Stimulated activated CD4-positive, alpha-beta T cell treated with anti-CD3 and anti-CD28 coated beads, Interleukin-15, amount 100 ng/mL, for 1 hour (primary cell): ENCODE measurements at places on chromosomes 3 and 15.

- DNase-seq, result no peak
Measured at GRCh38 chr15:95485367-95485766, 845.1 kb upstream of the NR2F2 start.

- DNase-seq, result no peak
Measured at GRCh38 chr3:14401692-14402303, 608 bp upstream of the SLC6A6 start.

- no peak for DNase-seq
Measured at GRCh38 chr15:101451266-101451799, 38.2 kb downstream of the PCSK6 start.

DNA sequence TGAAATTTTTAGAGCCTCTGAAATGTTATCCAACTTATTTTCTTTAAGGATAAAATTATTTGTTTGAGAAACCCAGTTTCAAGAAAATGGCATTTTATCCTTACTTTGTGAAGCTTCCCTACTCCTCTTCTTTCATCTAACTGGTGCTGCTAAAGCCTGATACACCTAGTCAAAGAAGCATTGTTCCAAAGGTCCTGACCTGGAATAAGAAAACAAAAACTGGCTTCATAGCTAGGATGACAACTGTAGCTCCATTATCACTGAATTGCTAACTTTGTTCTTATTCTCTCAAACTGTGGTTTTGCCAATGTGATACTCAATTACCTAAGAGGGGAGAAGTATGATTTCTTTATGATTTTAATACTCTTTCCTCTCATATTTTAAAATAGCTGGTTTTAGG, 27.6 kb upstream of the ATP2C1 start:
- DNase-seq, result no peak

DNA sequence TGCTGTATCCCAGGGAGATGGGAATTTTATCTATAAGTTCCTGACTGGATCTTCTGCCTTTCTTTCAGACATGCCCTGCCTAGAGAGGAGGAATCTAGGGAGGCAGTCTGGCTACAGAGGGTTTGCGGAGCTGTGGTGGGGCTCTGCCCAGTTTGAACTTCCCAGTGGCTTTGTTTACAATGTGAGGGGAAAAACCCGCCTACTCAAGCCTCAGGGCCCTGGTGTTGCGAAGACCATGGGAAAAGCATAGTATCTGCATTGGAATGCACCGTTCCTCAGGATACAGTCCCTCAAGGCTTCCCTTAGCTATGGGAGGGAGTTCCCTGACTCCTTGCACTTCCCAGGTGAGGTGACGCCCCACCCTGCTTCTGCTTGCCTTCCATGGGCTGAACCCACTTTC, 168.7 kb downstream of the TMEM108 start:
- no peak for DNase-seq

DNA sequence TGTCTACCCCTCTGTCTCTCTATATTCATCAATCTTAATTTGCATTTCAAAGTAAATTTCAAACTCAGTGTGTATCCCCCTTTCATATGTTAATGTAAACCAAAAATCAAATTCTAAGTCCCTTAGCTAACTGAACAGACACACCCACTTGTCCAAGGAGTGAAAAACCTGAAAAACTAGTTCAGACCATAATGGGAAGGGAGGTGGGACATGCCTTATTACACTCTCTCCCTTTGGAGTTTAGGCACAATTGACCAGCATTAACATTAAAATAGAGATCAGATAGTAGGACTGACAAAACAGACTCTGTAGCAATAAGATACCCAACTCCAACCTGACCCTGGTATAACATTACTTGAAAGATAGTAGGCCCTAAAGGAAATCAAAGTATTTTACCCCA, 247.7 kb upstream of the GADL1 start:
- DNase-seq, result no peak

- no peak for DNase-seq
Measured at GRCh38 chr3:61369678-61370077, 118.4 kb upstream of the FHIT start.

DNA sequence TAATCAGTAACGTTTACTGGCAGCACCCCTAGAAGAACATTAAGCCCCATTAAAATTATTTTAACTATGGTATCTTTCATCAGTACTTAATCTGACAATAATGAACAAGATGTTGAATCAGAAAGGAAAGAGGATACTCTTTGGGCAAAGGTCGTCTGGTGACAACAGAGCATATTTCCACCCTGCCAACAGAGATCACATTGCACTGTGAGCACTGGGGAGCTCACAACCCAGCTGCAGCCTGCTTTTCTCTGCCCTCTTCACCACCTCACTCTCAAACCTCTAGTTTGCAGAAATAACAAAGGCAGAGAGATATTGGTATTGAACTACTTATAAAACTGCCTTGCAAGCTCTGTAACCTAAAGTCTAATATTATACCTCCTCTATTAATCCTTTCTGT, 130.0 kb downstream of the FBN1 start:
- no peak for DNase-seq

DNA sequence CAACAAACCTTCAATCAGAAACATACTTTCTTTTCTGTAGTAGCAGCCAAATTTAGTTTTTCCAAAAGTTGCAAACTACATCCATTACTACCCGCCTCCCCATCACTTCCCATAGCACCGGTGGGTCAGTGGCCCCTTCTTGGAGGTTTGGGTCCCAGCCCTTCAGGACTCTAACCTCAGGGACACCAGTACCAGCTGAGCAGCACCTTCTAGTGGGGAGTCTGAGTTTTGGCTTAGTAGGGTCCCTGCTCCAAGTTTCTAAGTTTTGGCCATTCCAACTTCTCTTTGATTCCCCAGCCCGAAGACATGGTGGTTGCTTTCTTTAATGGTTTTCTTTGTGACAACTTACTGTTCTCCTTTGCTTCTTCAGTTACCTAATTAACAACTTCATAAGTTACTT, 160.6 kb downstream of the ECT2 start:
- DNase-seq, result no peak

DNA sequence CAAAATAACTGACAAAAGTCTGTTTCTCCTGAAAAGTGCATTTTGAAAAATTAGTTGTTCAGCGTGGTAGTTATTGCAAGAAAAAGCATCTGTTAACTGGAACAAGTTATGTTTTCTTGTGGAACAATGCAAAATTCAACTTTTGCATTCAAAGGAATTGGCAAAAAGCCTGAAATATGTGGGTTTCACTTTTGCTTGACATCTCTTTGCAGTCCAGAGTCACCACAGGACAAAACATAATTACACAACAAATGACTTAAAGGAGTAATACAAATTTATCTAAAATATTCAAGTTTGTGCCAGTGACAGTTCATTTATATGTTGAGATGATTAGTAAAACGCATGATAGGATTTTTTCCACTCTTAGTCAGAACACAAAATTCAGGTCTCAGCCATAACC, 96.3 kb upstream of the P2RY1 start:
- DNase-seq, result no peak

GRCh38 chr15:78004222-78004727, 73.2 kb downstream of the TBC1D2B start:
- no peak for DNase-seq

- no peak for DNase-seq
Measured at GRCh38 chr15:89766357-89767311, 9.5 kb upstream of the MESP2 start.

DNA sequence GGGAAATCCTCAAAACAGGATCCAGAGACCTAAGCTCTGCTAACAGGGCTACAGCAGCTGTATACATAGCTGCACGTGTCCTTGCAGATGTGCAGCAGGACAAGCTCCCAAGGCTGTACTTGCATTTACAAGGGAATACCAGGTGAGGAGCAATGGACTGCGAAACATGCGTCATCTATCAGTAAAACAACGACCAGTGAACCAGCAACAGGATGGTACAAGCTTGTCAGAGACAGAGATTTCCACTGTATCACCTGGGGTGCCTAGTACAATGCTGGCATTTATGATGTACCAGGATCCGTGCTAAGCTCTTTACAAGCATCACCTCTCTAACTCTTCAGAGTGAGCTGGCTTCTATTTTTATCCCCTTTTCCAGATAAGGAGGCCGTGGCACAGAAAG, 227.3 kb downstream of the FOXP1 start:
- no peak for DNase-seq

- DNase-seq, result no peak
Measured at GRCh38 chr15:78210349-78210717, 24.0 kb downstream of the ACSBG1 start.

- peak; percentile 31 for DNase-seq
Measured at GRCh38 chr3:13073326-13074005, at the start of gene IQSEC1. IQSEC1 (minus strand) TSS chr3:13073429; CDS start chr3:13073014, 415 bp downstream.

GRCh38 chr15:60004846-60005351, 788 bp downstream of the FOXB1 start:
- DNase-seq, result no peak

- DNase-seq, result no peak
Measured at GRCh38 chr3:114566162-114566755, 272.4 kb downstream of the TIGIT start.

- no peak for DNase-seq
Measured at GRCh38 chr3:197878427-197878826, 71.6 kb upstream of the RPL35A start.

- DNase-seq, result no peak
Measured at GRCh38 chr3:51739110-51739509, 32.2 kb downstream of the GRM2 start.

- DNase-seq, result no peak
Measured at GRCh38 chr3:192991356-192991755, 73.7 kb upstream of the MB21D2 start.

- no peak for DNase-seq
Measured at GRCh38 chr15:90981681-90982080, 12.7 kb downstream of the PRC1 start.

DNA sequence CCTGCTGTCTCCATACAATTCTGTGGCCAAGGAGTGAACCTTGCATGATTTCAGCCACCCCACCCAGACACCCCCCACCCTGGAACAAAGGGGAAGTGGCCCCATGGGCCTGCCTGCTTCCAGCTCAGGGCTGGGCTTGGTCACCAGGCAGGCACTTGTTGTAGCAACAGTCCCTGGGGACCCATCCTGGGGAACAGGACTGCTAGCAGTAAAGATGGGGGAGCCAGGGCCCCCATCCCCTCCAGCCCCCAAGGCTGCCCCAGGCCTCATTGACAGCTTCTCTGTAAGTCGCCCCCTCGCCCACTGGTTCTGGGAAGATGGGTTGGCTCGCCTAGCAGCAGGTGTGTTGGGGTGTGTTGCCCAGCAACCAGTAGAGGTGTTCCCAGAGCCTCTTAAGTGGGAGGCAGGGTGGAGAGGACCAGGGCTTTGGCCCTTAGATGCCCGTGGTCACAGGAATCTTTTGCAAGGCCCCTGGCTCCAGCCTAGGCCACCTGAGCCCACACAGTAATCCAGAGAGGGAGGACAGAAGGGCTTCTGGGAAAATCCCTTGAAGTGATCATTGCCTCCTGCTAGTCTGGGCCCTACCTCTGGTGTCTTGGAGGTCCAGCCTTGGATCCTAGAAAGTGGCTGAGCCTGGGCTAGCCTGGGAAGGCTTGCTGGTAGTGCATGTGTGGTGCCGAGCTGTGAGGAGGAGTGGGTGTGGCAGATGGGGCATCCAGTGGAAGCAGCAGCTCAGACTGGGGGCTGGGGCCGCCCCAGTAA, 48.9 kb downstream of the CYP11A1 start:
- DNase-seq, result no peak

DNA sequence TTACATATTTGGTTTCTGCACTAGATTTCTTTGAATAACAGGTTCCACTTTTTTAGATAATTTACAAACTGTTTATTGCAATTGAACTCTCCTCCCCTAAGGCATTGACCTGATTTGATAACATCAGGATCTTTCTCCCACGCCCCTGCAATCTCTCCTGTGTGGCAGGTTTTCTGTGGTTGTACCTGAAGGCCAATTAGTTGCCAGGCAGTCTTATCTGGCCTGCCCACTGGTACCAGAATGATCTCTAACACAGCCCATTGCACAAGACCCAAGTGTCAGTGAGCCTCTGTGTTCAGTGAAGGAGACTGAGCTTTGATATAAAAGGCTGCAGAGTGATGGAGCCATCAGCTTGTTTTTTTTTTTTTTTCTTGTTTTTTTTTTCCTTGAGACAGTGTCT, 3.3 kb downstream of the ACAD9 start:
- DNase-seq, result no peak

- DNase-seq, result no peak
Measured at GRCh38 chr15:27878841-27879240, 220.3 kb downstream of the OCA2 start.

- no peak for DNase-seq
Measured at GRCh38 chr3:152392272-152392880, 123.6 kb downstream of the MBNL1 start.

DNA sequence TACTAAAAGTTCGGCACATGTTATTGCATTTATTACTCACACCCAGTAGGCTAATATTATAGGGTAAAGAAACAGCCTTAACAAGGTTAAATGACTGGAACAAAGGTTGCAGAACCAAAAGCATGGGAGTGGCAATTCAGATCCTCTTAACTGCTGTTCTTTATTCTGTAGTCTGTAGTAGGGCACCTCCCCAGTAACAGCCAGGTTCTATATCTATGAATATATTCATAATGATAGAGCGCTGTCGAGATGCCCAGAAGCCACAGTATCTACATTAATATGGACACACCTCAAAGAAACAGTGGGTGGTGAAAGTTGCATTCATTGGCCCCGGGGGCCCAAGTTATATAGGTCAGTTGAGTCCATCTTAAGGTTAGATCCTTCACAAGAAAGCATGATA, 340.9 kb upstream of the THRB start:
- DNase-seq, result no peak

- no peak for DNase-seq
Measured at GRCh38 chr3:140500473-140500872, 177.4 kb upstream of the TRIM42 start.

DNA sequence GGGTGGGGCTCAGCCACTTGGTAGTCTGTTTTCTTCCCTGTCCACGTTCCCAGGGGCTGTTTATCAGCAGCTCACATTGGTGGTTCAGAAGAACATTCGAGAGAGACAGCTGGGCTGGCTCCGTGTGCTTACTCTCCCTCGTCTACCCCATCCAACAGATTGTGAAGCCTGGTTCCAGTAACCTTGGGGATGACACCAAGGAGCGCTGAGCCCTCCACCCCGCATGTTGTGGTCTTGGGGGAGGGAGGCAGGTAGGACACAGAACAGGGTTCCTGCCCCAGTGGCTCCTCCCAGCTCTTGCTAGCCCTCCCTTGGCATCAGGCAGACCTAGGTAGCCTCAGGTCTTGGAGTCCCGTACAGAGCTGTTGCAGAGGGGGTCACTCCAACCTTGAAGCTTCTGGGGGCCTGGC, 33.1 kb downstream of the KLF13 start:
- no peak for DNase-seq

DNA sequence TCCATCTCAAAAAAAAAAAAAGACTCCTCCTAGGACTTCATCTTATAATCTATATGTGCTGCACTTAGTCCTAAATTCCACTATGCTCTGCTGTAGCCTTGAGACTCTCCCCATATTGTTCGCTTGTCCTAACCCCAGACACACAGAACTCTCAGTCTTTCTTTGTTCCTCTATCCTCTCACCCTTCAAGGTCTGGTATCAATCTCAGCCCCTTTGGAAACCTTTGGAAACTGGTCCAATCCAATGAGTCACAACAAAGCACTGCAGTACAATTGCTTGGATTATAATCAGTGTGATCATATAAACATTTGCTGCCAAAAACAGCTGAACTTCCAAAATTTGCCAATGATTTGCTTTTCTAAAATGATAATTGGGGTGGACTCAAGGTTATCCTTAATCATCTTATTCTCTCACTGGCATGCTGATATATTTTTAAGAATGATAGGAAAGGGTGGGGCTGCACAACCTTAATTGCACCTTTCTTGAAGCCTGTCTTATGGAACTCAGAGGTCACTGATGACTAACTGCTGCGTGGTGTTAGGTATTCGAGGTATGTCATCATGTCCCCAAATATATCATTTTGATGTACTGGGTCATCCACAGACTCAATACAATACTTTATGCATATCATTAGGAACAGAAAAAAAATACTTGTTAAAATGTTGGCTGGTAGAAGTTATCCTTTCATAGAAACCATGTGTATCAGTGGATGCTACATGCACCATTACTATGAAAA, 756.7 kb downstream of the NR2F2 start:
- no peak for DNase-seq
